Transverse colon (tissue), 4 donors: ENCODE measurements at places on chromosomes 2 and 18.

- DNase-seq: peak; percentile 32
Observed at GRCh38 chr2:150370561-150370960, 116.9 kb downstream of the RND3 start.

GRCh38 chr2:65678779-65679391 lies 246.5 kb upstream of the SPRED2 start:
- no peak for DNase-seq

GRCh38 chr2:240432820-240433801 lies 2.4 kb upstream of the GPC1 start:
- peak; percentile 8 for DNase-seq

DNA sequence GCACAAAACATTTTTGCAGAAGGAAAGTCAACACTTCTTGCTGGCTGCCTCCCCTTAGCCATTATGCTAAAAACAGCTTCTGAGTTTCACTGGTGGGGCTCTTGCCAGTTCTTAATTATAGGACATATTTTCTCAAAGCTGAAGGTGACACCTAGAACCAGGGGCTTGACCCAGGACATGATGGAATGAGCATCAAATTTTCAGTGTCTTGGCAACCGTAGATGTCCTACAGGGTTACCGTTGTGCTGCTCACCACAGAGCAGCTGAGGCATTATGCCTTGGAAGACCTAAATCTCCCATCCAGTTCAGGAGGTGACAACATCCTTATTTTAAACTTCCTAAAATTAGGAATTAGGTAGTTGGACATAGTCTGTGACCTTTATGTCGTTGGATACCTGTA lies 46.7 kb downstream of the TMEM185B start:
- no peak for DNase-seq

DNA sequence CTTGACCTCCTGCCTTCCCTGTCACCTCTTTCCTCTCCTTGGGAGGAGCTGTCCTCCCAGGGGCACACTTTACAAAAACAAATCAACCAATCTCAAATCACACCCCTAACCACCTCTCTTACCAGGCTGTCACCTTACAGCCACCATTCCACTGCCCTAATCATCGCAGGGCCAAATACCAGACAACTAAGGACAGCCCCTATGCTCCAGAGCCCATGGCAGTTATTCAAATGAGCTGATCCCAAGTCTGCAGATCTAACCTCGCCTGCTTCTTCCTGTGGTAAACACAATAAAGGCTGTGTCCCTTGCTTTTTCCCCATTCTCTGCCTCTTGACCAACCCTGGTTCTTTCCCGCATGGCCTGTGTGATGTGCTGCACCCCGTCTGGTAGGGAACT lies 154.2 kb upstream of the CNTNAP5 start:
- DNase-seq: no peak

DNA sequence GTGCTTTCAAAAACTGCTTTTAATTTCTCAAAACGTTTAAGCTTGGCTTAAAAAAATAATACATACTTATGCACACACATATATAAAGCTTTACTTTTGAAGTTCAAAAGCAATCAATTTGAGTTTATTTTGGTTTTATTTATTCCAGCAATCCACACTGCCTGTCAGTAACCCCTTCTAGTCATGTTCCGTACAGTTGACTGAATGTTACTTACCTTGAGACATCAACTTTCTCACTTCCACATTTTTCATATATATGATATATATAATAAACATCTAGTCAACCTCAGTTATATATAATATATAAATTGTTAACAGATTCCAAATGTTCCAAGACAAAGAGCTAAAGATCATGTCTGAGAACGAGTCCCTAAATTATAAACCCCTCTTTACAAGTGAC lies 1137.3 kb upstream of the ZEB2 start:
- no peak for DNase-seq

DNA sequence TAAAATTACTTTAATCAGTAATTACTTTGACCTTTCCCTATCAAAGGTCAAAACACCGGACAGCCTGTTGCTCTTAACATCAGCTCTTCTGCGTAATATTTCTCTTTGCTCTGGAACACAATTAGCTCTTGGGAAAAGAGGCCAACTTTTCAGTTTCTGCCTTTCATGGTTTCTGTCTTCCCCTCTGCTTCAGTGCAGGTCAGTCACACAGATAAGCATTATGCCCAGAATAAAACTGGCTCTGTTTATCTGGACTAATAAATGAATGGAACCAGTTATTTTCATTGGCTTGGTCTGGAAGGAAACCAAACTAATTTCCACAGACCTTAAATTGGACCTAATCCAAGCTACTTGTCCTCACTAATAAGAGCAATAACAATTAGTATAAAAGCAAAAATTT lies 26.2 kb upstream of the GALNT3 start:
- DNase-seq: no peak

GRCh38 chr2:240595381-240596079 lies 9.0 kb downstream of the CAPN10 start:
- peak; percentile 27 for DNase-seq

GRCh38 chr2:128069769-128070168 lies 21.2 kb upstream of the UGGT1 start:
- no peak for DNase-seq

GRCh38 chr2:48315896-48316194 lies 214.1 kb upstream of the STON1 start:
- peak; percentile 16 for DNase-seq

GRCh38 chr18:70151614-70152013 lies 53.9 kb downstream of the RTTN start:
- no peak for DNase-seq

DNA sequence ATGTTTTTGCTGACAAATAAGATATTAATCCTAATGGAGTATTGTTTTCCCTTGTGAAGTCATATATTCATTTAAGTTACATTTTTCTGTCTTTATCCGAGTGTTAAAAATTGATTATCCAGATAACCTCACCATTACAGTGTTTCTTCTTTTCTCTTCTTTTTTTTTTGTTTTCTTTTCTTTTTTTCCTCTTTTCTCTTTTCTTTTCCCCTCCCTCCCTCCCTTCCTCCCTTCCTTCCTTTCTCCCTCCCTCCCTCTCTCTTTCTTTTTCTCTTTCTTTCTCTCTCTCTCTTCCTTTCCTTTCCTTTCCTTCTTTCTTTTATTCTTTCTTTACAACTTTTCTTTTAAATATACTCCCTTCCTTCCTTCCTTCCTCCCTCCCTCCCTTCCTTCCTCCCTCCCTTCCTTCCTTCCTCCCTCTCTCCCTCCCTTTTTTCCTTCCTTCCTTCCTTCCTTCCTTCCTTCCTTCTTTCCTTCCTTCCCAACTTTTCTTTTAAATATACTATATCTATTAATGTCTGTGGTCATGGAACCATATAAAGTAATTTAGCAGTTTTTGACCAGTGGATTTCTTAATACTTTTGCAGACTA lies 40.9 kb downstream of the UBE2E3 start:
- DNase-seq: no peak

- DNase-seq: no peak
Observed at GRCh38 chr2:170733798-170734600, 18.9 kb downstream of the SP5 start.

DNA sequence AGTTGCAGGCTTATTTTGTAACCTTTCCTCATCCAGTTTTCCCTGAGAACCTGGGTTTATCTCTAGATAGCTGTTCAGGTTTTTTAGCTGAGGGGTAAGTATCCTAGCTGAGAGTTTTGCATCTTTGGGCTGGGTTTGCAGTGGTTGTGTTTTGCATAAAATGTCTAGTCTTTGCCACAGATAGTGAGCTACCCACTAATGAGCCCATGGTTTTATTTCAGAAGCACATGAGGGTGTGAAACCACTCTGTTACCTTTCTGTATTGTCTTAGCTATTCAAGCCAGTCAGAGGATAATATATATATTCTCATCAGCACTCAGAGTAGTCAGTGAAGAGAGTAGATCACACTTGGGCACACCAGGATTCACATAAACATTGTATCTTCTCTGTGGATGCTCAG lies 24.6 kb upstream of the TXNDC2 start:
- DNase-seq: no peak

GRCh38 chr18:45596036-45596435 lies 19.2 kb upstream of the SLC14A2 start:
- no peak for DNase-seq

DNA sequence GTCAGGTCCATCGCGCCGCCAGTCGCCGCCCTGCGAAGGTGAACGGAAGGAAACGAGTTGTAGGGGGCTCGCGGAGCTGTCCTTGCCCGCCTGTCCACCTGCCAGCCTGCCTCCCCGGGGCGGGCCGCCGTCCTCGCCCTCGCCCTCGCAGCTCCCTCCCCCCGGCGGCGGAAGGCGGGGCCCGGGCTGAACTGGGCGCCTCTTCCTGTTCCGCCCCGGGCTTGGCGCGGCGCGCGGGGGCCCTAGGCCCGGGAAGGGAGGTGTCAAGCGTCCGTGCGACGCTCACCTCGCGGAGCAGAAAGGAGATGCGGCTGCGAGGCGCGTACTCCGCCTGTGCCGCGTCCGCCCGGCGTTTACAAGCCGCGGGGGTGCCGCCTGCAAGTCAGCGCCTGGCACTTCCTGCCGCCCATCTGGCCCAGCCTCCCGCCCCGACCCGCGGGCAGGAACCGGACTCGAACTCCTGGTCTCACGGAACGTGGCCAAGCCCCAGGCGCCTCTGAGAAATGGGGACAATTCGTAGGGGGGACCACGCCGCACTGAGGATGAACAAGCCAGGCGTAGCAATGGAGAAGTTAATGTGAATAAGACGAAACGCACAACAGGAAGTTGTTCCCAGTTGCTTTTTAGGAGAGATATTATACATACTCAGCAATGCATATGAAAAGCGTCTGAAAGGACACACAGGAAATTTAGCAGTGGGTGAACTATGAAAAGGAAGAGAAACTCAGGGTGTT lies at the start of gene CNPPD1:
Gene CNPPD1, minus strand, starts transcription at position 108 of the 734 bp plus-strand sequence. Its CDS starts 97 bp downstream, at position 11.
- DNase-seq: peak; percentile 93

DNA sequence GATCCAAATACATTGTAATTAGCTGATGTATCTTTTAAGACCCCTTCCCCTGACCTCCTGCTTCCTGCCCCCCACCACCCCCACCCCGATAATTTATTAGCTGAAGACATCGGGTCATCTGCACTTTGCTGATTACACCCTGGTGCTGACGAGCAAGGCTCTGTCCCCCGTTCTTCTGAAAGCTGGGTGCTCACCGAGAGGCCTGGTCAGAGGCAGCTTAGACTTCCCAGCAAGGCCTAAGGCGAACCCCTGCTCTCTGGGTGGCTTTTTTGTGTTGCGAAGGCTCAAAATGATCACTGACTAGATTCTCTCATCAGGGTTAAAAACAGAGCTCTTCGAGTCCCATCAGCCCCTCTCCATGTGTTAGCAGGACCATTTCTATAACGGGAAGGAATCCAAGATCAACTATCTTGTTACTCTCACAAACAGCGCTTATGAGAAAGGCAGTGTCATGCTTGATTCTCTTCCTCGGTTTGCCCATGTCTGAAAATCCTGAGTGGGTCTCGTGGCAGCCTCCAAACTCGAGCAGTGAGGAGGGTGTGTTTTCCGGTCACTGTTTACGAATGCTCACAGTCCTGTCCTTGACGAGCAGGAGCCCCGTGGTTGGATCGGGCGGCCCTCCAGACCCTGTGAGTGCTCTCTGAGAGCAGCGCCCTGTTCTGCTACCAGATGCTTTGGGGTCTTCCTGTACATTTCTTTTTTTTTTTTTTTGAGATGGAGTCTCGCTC lies 201.6 kb downstream of the HDAC4 start:
- no peak for DNase-seq

DNA sequence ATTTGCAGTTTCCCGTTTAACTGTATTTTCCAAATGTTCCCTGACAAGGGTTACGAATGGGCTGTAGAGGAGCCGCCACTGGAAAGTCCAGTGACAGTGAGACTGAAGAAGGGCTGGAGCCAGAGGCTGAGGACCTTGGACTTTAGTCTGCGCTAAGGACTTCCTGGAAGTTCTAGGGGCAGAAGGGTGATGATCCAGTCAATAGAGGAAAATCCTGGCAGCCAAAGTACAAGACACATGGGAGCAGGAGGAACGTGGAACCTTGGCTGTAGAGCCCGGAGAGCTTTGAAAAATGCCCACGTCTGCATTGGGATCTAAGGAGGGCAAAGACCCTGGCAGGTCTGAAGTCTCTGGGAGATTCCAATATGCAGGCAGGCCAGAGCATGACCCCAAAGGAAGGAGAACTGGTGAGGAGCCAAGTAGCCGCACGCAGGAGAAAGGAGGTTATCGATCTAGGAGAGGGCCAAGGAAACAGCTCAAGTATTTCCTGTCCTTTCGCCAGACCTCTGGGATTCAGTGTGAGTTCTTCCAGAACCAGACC lies 28.5 kb downstream of the MBP start:
- no peak for DNase-seq

- no peak for DNase-seq
Observed at GRCh38 chr2:11220445-11220844, 65.2 kb downstream of the SLC66A3 start.

DNA sequence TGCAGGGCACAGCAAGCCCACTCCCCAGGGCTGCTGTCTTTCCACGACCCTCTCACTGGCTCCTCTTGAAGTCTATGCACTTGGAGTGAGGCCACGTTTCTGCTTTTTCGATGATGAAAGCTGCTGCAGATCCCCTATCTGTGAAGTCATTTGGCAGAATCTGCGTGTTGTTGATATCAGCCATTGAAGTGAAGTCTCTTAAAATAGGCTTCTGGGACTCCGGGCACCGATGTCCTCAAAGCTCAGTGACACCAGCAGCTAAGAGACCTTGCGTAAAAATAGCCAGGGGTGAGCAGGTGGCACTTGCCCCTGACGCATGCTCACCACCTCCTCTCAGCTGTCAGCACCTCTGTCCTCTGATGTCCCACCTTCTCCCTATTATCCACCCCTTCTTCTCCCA lies 89.4 kb upstream of the FHL2 start:
- no peak for DNase-seq
